ENCODE measurements at places on chromosomes 2 and 18.

- no peak for DNase-seq
Measured at GRCh38 chr18:40606996-40607395, 1348.0 kb upstream of the PIK3C3 start.

- DNase-seq, result no peak
Measured at GRCh38 chr2:217854684-217855420, 147.9 kb downstream of the TNS1 start.

- peak; percentile 90 for DNase-seq
Measured at GRCh38 chr2:167134381-167135072, 246.2 kb downstream of the XIRP2 start.

GRCh38 chr18:79465392-79465991 lies 69.8 kb downstream of the NFATC1 start:
- DNase-seq, result no peak

DNA sequence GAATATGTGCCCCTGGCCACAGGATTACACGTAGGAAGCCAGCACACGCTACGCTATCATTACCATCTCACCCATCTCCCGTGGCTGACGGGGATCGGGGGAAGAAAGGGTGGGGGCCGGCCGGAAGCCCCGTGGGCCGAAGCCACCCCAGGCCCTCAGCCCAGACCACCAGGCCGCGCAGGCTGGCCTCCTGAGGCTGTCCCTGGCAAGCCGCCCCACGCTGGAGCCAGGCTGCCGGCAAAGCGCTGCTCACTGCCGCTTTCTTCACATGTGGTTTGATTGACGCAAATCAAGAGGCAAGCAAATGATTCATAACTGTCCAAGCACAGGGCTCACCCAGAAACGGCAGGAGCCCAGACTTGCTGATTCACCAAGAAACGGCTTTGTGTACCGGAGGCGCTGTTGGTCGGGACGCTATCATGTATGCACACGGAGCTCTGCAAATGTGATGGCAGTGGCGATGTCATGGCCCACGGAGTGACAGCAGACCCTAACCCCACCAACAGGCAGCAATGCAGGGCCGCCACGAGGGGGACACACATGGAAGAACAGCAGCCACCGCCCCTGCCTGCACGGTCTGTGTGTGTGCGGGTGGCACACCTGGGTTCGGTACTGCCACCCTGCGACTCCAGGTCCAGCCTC lies 125.7 kb downstream of the HDAC4 start:
- peak; percentile 98 for DNase-seq

All from cardiac fibroblast (primary cell).